ENCODE measurements at places on chromosomes 4 and X. TPM values are rescaled to one million over a fixed set of nuclear protein-coding genes. Genes with fewer than 3 reads are reported as not detected.

DNA sequence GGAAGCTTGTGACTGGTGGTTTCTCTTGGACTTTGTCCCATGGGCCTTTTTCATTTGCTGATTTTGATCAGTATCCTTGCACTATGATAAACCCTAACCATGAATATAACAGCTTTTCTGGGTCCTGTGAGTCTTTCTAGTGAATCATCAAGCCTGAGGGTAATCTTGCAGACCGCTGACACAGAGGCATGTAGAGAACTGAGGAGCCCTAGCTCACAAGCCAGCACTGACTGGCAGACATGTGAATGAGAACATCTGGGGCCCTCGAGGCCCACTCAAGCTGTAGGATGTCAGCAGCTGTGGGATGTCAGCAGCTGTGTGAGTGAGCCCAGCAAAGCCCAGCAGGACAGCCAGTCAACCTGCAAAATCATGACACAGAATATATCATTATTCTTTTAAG lies 36.7 kb downstream of the HMGB3 start:
- no peak for DNase-seq

- no peak for DNase-seq
Measured at GRCh38 chr4:100062921-100063320, 112.8 kb upstream of the H2AZ1 start.

The FMR1 gene
- 32.8 TPM for total RNA-seq

- no peak for DNase-seq
Measured at GRCh38 chr4:3116955-3117354, 42.5 kb downstream of the HTT start.

GRCh38 chrX:150012647-150013381 lies 74.5 kb upstream of the EOLA2 start:
- DNase-seq, result no peak

GRCh38 chrX:15761564-15762191 lies 23.6 kb downstream of the CA5B start:
- DNase-seq, result no peak

The MTNR1A gene
- total RNA-seq, result not detected

GRCh38 chrX:115560211-115560977 lies 580 bp upstream of the PLS3 start:
- no peak for DNase-seq

DNA sequence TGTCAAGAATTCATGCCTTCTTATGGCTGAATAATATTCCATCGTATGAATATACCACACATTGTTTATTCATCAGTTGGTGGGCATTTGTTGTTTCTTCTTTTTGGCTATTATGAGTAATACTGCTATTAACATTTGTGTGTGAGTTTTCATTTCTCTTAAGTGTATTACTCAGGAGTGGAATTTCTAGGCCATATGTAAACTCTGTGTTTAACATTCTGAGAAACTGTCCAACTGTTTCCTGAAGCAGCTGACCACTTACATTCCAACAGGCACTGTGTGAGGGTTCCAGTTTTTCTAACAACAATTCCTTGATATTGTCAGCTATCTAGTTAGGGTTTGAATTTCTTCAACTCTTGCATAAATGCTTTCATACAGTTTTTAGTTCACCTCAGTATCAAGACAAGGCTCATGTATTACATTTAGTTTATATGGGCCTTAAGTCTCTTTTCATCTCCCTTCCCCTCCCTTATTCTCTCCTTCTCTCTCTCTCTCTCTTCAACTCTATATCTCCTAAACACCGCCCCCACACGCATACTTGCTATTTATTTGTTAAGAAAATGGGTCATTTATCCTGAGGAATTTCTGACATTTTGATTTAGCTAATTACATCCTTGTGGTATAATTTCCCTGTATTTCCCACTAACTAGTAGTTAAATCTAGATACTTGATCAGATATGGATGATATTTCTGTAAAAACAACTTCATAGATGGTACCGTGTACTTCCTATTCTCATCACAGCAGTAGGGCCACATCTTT lies 77.4 kb downstream of the WDR19 start:
- no peak for DNase-seq

DNA sequence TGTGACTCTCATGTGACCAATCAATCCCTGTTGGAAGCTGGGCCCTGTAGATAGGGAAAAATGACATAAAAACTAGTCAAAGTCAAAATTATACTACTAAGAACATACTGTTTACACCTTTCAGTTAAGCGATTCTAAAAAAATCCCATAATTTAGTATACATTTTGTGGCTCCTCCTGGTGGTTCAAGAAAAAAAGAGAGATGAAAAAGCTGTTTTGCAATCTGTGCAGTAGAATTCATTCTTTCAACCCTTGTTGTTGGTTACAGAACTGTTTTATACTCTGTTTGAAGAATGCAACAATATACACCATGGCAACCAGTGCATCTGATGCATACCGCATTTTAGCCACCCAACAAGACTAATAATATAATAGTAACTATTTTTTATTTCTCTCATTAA lies 66.8 kb upstream of the ANK2 start:
- DNase-seq, result no peak

DNA sequence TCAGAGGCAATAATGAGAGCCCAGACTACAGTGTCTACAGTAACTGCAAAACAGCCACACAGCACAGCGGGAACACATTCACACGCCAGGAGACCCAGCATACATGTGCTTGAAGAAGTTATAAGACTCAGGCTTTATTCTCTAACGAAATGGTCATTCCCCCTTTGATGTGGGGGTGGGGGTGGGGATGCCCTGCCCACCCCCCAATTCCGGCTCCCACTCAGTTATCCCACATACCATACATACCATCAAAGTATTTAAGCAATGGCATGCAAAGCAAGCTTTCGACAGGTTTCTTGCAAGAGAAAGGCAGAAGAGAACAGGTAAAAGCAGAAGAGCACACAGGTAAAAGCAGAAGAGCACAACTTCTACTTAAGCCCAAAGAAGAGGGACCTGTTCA lies 3.6 kb downstream of the MECP2 start:
- DNase-seq, result no peak

DNA sequence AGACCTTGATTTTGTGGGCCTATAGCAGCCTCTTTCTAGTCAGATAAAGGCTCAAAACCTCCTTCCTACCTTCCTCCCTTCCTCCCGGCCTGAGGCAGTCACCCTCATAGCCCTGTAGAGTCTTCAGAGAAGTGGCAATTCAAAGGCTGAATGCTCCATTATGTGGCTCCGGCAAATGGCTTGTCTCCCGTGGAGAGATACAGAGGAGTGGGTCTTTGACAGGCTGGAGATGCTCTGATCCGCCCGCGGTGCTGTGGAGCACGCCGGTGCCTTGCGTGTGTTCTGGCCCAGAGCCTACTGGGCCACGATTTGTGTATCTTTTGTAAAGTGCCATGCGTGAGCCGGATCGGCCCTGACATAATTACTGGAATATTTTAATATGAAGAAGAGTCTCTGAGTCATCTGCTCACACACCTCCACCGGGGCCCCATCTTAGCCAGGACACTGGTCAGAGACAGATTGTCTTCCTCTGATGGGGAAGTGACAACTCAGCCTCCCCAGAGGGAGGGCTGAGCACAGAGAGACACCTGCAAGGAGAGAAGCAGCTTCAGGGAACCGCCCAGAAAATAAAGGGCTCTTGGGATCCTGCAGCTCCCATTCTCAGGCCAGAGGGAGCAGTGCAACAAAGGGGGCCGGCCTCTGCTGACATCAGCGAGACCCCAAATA lies 88.7 kb downstream of the DCTD start:
- DNase-seq, result peak; percentile 26

DNA sequence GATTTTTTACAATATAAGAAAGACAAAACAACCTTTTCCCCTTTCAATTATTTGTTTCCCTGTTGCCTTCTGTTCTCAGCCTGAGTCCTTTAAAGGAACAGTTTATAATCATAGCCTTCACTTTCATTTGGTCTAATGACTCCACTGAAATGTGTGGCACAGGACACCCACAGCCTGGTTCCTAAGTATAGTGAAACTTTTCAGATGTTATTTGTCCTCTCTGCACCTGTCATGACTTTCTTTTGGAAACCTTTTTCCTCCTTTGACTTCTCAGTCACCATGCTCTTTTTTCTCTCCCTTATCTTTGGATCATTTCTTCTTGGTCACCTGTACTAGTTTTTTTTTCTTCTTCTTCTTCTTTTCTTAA lies 237.8 kb upstream of the ANXA3 start:
- no peak for DNase-seq

- no peak for DNase-seq
Measured at GRCh38 chrX:46436744-46437143, 108.5 kb downstream of the ZNF674 start.

DNA sequence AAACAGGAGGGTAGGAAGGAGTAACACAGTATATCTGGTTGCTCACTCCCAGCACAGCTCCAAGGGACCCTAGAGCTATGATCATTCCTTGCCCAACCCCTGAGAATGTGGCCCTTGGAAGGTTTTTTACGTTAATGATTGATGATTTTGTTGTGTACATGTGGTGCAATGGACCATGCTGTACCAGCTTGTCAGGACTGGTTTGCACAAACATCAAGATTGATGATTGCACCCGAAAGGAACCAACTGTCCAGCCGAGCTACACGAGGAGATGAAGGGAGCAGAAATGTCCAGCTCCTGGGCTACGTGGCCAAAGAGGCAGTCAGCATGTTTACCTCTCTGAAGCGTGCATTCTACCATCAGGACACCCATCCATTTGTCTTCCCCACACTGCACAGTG lies 83.2 kb upstream of the USP9X start:
- no peak for DNase-seq

DNA sequence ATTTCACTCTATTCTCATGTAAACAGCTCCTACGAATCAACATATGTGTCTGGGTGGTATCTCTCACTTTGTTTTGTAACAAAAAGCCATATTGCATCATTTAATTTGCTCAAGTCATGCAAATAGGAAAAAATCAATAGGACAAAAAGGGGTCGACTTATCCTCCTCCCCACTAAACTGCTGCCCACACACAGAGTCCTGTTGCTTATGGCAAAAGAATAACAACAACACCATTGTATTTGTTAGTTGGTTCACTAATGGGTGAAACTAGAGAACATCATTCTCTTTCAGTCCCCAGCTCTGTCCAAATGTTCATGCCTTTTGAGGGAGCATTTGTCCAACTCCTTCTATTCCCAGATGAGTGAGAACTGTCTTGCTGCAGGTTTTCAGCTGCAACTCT lies 2.1 kb downstream of the HHIP start:
- no peak for DNase-seq

- no peak for DNase-seq
Measured at GRCh38 chrX:105725228-105725627, 97.1 kb upstream of the NRK start.

GRCh38 chrX:54237014-54237413 lies 54.0 kb upstream of the FAM120C start:
- DNase-seq, result no peak

- DNase-seq, result no peak
Measured at GRCh38 chr4:45410701-45411210, 684.4 kb upstream of the GNPDA2 start.

DNA sequence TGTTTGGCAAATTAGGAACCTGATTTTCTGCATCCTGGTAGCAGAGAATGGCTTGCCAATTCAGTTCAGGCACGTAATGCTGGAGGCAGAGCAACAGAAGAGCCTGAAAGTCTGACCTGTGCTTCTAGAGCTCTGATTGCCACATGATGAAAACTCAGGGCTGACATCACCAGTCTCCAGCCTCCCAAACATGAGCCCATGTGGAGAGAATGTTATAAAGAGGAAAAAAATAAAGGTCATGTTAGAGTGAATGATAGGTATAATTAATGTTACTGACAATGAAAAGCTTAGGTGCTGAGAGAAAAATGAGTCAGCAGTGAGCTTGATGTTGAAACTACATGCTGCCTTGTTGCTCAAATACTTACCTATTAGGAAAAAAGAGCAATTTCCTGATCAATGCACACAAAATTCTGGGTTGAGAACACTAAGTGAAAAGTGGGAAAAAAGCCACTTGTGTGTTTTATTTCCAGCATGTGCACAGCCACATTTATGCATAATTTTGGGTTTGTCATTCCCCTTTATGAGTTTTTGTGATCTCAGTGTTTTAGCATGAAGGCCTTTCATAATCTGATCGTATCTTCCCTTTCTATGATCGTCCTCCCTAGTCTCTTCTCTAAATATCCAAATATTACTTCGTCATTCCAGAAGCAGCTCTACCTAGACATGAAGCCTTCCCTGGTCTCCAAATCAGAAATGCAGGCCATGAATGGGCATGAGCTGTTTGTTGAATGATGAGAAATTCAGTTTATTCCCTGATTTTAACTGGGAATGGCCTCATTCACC lies 113.3 kb upstream of the CPEB2 start:
- no peak for DNase-seq

DNA sequence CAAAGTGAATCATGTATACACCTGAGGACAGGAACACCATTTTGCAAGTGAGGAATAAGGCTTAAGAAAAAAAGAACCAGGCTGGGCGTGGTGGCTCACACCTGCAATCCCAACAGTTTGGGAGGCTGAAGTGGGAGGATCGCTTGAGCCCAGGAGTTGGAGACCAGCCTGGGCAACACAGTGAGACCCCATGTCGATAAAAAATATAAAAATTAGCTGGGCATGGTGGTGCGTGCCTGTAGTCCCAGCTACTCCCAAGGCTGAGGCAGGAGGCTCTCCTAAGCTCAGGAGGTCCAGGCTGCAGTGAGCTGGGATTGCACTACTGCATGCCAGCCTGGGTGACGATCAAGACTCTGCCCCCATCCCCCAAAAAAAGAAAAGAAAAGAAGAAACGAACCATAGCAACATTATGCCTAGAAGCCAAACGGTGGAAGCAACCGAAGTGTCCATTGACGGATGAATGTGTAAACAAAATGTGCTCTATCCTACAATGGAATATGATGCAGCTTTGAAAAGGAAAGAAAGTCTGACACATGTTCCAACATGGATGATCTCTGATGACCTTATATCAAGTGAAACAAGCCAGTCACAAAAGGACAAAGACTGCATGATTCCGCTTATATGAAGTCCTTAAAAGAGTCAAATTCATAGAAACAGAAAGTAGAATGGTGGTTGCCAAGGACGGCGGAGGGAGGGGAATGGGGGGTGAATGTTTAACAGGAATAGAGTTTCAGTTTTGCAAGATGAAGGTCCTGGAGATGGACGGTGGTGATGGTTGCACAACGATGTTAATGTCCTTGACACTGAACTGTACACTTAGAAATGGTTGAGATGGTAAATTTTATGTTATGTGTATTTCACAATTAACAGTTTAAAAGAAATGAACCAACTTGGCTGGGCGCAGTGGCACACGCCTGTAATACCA lies 8.6 kb upstream of the KIAA0232 start:
- DNase-seq, result no peak

The MPP1 gene
- total RNA-seq, result 29.3 TPM

The CFP gene
- total RNA-seq, result 14.3 TPM

The EOLA1 gene
- 12.1 TPM for total RNA-seq

- no peak for DNase-seq
Measured at GRCh38 chr4:110004556-110004955, 91.9 kb downstream of the EGF start.

DNA sequence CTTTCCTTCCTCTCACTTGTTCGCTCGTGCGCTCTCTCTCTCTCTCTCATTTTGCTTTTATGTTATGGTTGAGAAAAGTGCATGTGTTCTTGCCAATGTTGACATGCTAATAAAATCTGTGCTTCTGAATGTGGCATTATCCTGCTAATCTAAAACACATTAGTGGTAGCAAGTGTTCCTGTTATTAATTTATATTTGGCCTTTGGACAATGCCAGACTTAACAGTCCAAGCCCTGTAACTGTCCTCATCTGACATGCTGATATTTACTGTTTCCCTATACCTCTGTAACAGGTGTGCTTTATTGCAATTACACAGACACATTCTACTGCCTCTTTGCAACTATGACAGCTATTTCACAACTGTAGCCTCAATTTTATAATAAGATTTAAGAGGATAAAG lies 2.7 kb downstream of the PPARGC1A start:
- DNase-seq, result no peak
